ENCODE measurements at places on chromosomes 1 and 21.

GRCh38 chr21:24423546-24423945 lies 1183.7 kb downstream of the MRPL39 start:
- DNase-seq, result no peak

DNA sequence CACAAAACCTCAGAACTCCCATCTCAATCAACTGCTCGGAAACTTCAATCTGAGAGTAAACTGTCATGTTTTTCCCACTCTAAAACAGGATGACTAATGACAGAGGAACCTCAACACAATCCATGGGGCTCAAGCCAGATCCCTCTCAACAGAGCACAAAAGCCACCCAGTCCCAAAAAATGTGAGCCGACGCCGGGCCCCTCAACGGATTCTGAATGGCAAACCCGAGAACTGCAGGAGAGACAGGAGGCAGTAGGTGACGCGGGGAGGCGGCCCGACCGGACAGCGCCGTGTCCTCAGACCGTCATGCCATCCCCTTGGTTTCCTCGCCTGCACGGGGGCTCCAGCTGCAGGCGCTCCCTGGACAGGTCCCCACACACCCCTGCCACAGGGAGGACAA lies 53.4 kb downstream of the SSBP3 start:
- DNase-seq, result no peak

DNA sequence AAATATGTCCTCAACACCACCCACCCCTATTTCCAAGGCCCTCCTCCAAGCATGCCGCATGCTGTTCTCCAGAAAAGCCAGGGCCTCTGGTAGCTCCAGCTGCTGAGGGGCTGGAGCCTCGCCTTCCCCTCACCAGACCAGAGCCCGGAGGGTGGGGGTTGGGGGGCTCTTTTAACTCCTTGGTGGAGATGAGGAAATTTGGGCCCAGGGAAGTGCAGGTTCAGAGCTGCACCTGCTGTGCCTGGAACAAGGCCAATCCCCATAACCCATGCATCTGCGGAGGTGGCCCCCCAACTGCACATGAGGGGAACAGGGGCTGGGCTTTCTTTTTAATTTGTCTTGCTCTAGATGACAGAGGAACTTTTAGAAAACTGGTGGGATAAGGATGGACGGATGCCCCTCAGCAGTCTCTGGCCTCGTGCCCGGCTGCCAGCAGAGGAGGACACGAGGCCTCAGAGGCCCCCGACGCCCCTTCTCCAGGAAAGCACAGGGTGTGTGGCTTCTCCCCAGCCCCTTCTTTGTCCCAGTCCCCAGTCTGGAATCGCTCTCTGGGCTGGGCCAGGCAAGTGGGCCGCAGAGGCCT lies 550 bp upstream of the SELENON start:
- DNase-seq, result no peak

DNA sequence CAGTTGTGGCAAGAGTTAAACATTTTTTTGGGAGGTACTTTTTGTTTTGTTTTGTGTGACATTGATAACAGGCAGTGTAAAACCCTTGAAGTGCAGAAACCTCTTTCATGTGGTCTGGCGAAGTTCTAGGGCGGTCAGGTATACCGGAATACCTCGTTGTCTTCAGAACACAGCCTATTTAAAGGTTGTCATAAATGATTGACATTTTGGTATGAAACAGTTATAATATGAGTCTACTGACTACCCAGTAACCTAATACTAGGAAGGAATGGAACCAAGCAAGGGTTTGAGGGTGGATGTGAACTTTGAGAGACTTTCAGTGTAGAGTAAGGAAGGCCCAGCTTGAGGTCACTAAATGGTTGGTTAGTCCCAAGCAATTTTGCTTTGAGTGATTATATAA lies 40.5 kb downstream of the PATJ start:
- DNase-seq, result no peak

All from left cardiac atrium (tissue), 4 donors.